A549 treated with AZD2906 at 1 μM for 4 hours (cell line): ENCODE measurements at places on chromosomes 2 and 18. TPM values are rescaled to one million over a fixed set of nuclear protein-coding genes. Genes with fewer than 3 reads are reported as not detected.

OR6B2 gene
- total RNA-seq: not detected in 5 replicates

RFX8 gene
- total RNA-seq: not detected in 5 replicates

NT5C1B gene
- not detected in 5 replicates for total RNA-seq

UGT1A9 gene
- total RNA-seq: 3.3 to 5.5 TPM (median 3.7 TPM) in 5 replicates

SGPP2 gene
- total RNA-seq: 0.71 to 0.84 TPM (median 0.79 TPM) in 5 replicates

TEX44 gene
- not detected in 5 replicates for total RNA-seq

PER2 gene
- 5.3 to 7.9 TPM (median 6.5 TPM) in 5 replicates for total RNA-seq

TNFRSF11A gene
- total RNA-seq: 4.9 to 7.1 TPM (median 6.5 TPM) in 5 replicates

TXNL1 gene
- total RNA-seq: 57.4 to 62.9 TPM (median 59.7 TPM) in 5 replicates

PPP4R3B gene
- total RNA-seq: 27.2 to 31.0 TPM (median 29.5 TPM) in 5 replicates

CNGA3 gene
- total RNA-seq: 0.02 to 0.11 TPM (median 0.03 TPM) in 4 of 5 replicates, not detected in the other

HOXD8 gene
- total RNA-seq: 5.0 to 6.2 TPM (median 5.3 TPM) in 5 replicates

TRPM8 gene
- total RNA-seq: 0.20 to 0.47 TPM (median 0.30 TPM) in 4 of 5 replicates, not detected in the other

SIGLEC15 gene
- 0.03 to 0.06 TPM in 2 of 5 replicates, not detected in the others for total RNA-seq

PUM2 gene
- 34.5 to 46.6 TPM (median 43.3 TPM) in 5 replicates for total RNA-seq

LMAN1 gene
- total RNA-seq: 24.6 to 46.3 TPM (median 29.2 TPM) in 5 replicates

ALPP gene
- 16.1 to 18.1 TPM (median 16.2 TPM) in 5 replicates for total RNA-seq

KYNU gene
- total RNA-seq: 215 to 277 TPM (median 220 TPM) in 5 replicates

PLEKHH2 gene
- 1.6 to 2.1 TPM (median 1.9 TPM) in 5 replicates for total RNA-seq

ERICH2 gene
- total RNA-seq: not detected in 5 replicates

ELOA2 gene
- total RNA-seq: not detected in 5 replicates

MIB1 gene
- 5.4 to 9.8 TPM (median 8.1 TPM) in 5 replicates for total RNA-seq

DSG4 gene
- not detected in 5 replicates for total RNA-seq

SCN2A gene
- 0.03 TPM in 1 of 5 replicates, not detected in the others for total RNA-seq

DSC3 gene
- 1.00 to 1.9 TPM (median 1.2 TPM) in 5 replicates for total RNA-seq

GALR1 gene
- total RNA-seq: not detected in 5 replicates

PPP1R1C gene
- total RNA-seq: 1.3 to 2.1 TPM (median 1.6 TPM) in 5 replicates

NAB1 gene
- 26.8 to 45.3 TPM (median 35.2 TPM) in 5 replicates for total RNA-seq
